CD4-positive, alpha-beta T cell treated with Interleukin-6 at 100 ng/mL for 8 hours (primary cell): ENCODE measurements at places on chromosomes 4 and X.

DNA sequence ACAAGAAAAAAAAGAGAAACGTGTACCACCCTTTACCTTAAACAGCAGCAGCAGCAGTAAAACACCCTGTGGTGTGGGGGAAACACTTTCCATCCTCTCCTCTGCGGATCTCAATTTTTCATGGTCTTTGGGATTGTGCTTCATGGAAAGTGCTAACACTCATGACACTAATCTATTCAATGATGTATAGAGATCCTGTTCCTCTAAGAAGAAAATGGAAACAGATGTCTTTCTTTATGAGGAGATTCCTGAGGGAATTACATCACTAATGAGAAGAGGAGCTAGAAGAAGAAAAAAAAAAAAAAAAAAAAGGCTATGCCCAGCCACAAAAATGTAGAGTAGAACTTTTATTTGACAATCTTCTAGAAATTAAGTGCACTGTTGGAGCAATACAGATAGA, 62.9 kb upstream of the NDST3 start:
- no peak for DNase-seq

GRCh38 chrX:38970074-38970473, 168.8 kb downstream of the MID1IP1 start:
- no peak for DNase-seq

GRCh38 chr4:156692016-156692415, 279.6 kb downstream of the PDGFC start:
- no peak for DNase-seq

DNA sequence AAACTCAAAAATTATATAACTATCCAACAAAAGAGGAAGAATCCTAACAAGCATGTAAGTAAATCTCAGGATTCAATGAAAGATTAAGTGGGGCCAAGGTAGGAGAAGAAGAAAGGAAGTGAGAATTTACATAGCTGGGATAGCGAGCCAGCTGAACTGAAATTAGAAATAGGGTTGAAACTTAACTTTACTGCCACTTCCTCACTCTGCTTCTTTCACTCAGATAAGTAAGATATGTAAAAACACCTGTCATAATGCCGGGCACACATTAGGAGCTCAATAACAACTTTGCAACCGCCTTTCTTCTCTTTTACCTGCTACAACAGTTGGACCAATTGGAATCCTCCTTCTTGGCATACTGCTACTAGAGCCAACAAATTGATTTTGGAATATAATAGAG, 129.4 kb downstream of the CNKSR2 start:
- no peak for DNase-seq

- no peak for DNase-seq
These were observed 7.1 kb upstream of the CXCL5 start for GRCh38 chr4:74005528-74005927.

DNA sequence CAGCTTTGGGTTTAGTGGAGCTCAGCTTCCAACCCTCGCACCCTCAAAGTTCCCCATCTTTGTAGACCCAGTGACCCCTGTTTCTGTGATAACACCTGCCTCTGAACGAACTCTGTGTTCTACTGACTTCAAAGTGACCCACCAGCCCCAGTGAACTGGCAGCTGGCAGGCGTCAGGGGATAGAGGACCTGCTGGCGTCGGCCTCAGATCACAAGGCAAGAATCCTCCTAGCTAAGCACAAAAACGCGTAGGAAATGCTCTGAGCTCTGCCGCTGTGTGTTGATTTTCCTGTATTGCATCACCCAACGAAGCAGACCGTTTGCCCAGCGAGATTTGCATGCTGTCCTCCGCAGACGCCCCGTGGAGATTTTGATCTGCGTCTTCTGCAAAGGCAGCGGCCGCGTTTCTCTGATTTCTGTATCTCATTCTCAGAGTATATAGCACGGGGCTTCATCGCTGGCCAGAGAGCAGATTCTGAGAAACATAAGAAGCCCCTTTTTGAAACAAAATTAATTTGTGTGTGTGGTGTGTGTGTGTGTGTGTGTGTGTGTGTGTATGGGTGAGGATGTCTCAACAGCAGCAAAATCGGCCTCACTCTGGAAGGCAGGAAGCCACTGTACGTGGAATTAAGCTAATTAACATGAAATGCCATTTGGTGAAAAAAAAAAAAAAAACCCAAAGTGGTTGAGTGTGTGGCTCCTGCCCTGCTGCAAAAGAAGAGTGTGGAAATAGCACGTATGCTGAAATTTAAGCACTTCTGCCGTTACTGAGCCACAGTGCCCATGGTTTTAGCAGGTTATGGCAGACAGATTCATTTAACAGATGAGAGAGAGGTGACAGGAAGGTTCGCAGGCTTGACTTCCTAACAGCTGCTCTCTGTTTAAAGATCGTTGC, 29.2 kb upstream of the ASMTL start:
- peak; percentile 80 for DNase-seq

DNA sequence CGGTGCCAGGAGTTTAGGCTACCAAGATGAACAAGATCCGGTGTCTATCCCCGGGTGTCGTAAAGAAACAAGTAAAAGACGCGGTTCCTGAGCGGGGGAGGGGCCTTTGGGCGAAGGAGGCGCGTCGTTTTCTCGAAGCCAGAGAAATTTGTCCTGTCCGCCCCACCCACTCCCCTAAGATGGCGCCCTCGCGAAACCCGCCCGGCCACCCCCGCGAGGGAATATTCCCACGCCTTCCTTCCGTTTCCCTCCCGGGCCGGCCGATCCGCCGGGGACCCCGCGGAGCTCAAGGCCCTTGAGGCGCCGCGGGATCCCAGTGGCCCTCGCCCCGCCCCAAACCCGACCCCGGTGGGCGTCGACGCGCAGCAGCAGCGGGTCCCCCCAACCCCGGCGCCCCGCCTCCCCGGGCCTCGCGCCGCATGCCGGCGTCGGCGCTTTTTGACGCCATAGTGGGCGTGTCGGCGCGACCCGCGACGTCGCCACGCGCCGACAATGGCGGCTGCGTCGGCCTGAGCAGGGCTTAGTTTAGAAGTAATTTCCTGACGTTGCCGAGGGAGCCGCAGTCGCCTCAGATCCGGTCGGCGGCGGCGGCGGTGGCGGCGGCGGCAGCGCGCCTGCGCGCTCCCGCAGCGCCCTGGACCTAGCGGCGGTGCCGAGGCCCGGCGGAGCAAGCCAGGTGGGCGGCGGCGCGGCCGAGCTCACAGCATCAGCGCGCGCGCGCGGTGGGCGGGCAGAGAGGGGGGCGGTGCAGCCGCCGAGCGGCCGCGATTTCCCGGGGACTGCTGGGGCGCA, 432 bp upstream of the HTATSF1 start:
- peak; percentile 86 for DNase-seq

DNA sequence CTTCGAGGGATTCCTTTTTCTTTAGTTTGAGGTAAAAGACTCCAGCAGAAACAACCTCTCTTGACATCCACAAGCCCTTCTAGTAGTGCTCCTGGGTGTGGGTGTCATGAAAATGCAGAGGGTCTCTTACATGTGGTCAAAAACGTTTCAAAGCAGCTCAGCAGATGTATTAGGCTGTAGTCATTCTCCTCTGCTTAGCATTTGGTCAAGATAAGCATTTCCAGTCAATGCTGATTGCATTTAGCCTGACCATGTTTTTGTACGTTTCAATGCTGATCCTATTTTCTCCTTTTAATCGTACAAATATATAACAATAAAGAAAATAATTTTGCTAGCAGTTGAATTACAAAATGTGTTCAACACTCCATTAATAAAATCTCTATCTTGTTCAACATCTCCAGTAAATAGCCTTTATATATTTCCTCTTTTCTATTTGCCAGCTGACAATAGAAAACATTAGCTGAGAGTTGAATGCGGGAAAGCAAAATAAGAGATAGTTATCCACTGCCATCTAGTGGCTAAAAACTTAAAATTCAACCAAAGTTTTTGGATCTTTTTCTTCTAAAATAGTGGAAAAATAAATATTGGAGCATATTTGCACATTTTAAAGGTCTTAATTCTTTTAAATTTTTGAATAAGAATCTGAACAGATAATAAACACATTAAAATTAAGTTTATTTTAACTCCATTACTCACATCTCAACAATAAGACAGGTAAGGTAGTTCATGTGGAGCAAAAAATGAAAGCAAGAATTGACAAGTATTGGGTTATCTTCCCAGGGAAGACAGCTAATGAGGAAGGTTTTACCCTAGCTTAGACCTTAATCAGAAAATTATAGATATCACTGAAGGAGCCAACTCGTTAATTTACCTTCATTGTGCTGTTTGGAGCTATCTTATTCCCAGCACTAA, 15.2 kb upstream of the PACRGL start:
- DNase-seq: no peak

DNA sequence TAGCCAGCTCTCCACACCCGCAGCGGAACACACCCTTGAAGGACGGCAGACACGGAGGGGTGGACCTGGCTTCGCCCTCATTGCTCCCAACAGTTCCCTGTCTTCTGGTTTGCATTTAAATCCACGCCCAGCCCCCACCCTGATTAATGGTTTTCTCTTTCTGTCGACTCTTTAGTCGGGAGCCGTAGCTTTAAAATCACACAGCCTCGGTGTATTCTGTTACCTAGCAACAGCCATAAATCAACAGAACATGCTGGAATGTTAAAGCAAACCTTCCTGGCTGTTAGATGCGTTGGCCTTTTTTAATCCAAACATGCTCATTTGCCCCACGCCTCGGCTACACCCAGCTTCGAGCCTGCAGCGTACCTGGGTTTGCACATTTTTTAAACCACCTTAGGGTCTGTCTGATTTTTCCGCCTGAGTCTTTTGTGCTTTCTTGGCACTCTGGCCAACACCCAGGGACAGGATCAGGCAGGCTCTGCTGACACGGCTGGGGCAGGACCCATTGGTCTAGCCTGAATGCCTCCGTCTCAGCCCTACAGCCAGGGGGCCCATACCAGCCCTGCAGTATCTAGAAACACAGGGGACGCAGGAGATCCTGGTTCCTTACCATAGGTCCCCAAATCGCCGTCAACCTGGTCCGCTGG, 21.4 kb upstream of the PPP2R2C start:
- no peak for DNase-seq

- no peak for DNase-seq
These were observed 124.2 kb upstream of the EOLA2 start for GRCh38 chrX:150062292-150063137.

- DNase-seq: no peak
These were observed 108.9 kb downstream of the CDS1 start for GRCh38 chr4:84691800-84692199.

GRCh38 chr4:34372815-34373214, 1871.5 kb downstream of the ARAP2 start:
- no peak for DNase-seq

- DNase-seq: no peak
These were observed 1.7 kb upstream of the GATA1 start for GRCh38 chrX:48784726-48785125.

GRCh38 chr4:52241916-52242315, 190.8 kb downstream of the SPATA18 start:
- DNase-seq: no peak

DNA sequence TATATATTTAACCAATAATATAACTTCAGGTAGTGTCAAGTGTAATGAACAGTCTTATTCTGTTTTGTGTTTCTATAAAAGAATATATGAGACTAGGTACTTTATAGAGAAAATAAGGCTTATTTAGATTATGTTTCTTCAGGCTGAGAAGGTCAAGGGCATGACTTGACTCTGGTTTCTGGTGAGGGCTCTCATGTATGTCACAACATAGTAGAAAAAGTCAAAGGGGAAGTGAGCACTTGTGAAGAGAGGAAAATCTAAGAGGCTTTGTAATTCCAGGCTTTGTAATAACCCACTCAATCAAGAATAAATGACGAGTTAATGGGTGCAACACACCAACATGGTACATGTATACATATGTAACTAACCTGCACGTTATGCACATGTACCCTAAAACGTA, 27.6 kb downstream of the PRR32 start:
- DNase-seq: no peak

DNA sequence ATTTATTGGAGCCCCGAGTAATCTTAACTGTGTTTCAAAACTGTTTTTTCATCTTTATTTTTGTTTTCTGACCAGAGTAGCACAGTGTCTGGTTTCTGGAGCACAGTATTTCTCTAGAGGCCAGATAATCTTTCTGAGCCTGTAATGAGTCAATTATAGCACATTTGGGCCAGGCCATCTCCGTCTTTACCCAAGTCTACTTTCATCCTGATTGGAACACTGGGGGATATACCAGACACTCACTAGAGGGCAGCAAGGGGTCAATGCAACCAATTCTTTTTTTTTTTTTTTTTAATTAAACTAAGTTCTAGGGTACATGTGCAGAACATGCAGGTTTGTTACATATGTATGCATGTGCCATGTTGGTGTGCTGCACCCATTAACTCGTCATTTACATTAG, 282.0 kb downstream of the ARHGAP24 start:
- DNase-seq: no peak

- DNase-seq: no peak
These were observed 211.2 kb upstream of the LNX1 start for GRCh38 chr4:53802500-53802899.

DNA sequence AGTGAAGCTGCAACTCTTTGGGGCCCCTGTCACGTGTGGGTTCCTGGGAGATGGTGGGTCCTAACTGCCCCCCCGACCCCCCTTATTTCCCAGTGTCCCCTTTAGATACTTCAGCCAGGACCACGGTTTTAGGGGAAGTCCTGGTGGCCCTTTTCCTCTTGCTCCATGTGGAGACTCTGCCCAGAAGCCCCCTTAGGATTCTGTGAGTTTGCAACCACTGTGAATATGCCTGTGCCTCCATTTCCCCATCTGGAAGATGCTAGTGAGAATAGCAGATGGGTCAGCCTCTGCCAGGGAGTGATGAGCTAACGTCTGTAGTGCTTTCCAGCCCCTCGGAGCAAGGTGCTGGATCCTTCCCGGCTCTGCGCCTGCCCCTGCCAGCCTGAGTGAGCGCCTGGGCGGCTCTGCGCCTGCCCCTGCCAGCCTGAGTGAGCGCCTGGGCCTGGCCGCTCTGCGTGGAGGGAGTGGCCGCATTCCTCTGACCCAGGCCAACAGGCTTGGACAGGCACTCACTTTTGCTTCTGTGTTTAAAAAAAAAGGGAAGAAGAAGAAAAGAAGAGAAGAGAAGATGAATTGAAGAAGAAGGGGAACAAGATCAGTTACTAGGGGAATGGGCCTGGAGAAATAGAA, 6.7 kb upstream of the CITED1 start:
- DNase-seq: no peak

GRCh38 chr4:143326735-143327134, 9.9 kb upstream of the GAB1 start:
- no peak for DNase-seq

DNA sequence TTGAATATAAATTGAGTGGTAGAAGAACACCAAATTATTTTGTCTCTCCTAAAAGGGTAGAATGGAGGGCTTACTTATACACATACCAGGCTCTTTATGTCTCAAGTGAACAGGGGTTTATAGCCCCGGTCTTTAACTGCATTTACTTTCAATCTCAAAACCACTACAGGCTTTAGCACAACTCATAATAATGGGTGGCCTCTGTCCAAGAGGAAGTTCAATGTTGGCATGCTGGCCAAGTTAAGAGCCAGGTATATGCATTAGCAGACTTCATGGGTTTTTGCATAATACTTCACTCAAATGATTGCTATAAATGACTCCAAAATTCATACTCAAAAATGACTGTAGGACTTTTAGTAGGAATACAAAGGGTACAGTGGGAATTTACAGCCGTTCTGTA, 118.5 kb upstream of the OTUD4 start:
- no peak for DNase-seq

DNA sequence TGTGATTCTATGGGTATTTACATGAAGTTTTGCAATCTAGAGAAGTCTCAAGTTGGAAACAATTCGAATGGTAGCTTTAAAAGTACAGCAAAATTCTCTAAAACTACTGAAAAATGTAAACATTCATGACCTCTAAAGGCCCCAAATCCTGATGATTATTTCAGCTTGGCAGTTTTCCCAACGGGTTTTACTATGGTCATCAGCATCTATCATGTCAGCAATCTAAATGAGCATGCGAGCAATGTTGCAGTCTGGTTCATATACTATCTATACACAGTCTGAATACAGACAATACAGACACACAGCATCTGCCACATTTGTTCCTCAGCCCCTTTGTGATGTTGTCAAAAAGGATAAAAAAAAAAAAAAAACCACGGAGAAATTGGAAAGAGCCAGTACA, 790.3 kb upstream of the HTR2C start:
- DNase-seq: no peak
